Activated T-cell treated with anti-CD3 and anti-CD28 coated beads for 24 hours (primary cell): ENCODE measurements at places on chromosomes 1 and 21.

- DNase-seq, result no peak
Observed at GRCh38 chr21:37364722-37365121, 1.9 kb upstream of the DYRK1A start.

GRCh38 chr1:183233113-183233512, 47.0 kb downstream of the LAMC2 start:
- no peak for DNase-seq

DNA sequence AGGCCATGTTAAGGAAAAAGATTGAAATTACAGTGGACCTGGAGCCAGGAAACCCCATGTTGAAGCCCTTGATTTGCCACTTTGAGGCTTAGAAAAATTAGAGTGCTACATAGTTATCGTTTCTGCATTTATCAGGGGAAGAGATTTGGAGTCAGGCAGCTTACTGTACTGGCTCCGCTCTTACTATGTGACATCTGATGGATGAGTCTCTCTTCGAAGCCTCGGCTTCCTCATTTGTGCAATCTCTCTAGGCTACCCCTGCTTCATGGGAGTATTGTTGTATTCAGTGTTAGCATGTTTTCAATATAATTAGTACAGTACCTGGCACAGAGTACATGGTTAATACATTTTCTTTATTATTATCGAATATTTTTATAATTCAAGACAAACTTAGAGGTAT, 480.4 kb upstream of the USP24 start:
- DNase-seq, result no peak

GRCh38 chr21:40719615-40720014, 127.3 kb downstream of the DSCAM start:
- no peak for DNase-seq

DNA sequence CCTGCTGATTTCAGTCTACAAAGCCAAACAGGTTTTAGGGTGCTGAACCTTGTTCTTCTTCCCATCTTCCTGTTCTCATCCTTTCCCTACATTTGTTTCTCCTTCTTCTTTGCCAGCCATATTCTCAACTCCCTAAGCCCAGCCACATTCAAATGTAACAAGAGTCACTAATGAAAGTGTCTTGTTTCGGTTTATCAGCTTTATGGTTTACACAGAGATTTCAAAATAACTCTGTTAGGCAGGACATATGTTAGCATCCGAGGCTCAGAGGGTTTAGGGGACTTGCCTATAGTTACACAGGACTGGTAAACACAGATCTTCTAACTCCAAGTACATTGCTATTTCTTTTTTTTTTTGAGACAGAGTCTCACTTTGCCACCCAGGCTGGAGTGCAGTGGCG, 61.3 kb downstream of the NDUFS5 start:
- no peak for DNase-seq

- DNase-seq, result no peak
Observed at GRCh38 chr21:43767984-43768867, 7.9 kb downstream of the CSTB start.
